ENCODE measurements at places on chromosomes 4 and X.

DNA sequence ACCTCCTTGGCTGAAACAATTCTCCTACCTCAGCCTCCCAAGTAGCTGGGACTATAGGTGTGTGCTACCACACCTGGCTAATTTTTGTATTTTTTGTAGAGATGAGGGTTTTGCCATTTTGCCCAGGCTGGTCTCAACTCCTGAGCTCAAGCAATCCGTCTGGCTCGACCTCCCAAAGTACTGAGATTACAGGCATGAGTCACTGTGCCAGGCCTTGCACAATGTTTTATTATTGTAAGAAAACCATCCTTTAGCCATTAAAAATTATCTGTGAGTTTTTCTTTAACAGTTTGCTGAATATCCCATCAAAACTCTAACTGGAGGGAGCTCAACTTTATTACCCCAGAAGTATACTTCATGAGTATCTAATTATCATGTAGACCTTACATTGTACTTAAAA is 900.3 kb downstream of the PCDH7 start:
- DNase-seq: no peak

GRCh38 chr4:54516556-54517215 is 141.1 kb upstream of the KIT start:
- no peak for DNase-seq

DNA sequence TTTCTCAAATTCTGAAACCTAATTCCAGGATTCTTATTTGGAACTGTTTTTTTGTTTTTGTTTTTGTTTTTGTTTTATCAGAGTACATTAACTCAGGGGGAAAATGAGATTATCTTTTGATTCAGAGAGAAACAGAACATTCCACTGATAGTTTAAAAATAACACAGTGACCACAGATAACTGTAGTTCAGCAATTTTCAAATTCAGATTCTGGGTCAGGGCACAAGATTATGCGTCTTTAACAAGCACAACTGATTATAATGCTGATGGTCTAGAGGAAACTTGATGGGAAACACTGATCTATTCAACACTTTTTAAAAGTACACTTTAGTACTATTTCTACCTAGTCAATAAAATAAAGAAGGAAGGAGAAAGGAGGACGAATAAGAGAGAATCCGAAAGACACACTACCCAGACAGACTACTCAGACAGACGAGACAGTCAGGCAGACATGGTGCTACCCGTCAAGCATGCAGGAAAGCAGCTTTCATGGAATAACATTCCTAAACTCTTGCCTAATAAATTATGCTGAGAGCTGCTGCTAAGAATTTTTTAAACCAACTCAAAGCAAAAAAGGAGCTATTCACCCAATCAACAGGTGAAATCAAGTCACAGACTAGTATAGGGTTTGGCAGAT is 59.0 kb downstream of the APBB2 start:
- DNase-seq: no peak

DNA sequence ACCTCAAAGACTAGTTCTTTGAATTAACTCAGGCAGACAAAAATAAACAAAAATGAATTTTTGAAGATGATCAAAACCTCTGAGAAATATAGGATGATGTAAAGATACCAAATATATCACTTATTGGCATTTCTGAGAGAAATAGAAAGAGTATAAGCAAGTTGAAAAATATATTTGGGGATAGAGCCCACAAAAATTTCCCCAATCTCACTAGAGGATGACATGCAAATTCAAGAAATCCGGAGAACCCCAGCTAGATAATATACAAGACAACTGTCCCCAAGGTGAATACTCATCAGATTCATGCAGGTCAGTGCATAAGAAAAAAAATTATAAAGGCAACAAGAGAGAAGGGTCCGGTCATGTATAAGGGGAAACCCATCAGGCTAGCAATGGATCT is 129.1 kb downstream of the CXXC4 start:
- no peak for DNase-seq

DNA sequence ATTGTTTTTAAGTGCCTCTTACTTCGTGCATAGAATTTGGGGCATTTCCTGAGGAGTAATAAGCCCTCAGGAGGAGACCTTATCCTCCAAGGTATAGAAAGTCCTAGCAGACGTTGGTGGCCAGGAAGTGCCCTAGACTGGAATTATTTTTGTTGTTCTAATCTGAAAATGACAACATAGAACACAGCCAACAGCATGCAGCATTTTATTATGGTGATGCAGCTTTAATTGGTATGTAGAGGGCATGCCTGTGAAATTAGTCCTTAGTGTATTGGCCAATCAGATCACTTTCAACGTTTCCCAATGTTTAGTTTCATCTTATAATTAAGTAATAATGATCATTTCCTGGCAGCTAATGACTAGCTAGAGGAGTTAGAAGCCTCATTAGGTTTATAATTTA is 199.2 kb downstream of the SHROOM3 start:
- DNase-seq: no peak

- DNase-seq: no peak
Observed at GRCh38 chr4:173528378-173529321, 1.4 kb downstream of the HAND2 start.

- no peak for DNase-seq
Observed at GRCh38 chr4:3849140-3849539, 83.0 kb downstream of the ADRA2C start.

- no peak for DNase-seq
Observed at GRCh38 chr4:54197926-54198325, 31.2 kb upstream of the PDGFRA start.

DNA sequence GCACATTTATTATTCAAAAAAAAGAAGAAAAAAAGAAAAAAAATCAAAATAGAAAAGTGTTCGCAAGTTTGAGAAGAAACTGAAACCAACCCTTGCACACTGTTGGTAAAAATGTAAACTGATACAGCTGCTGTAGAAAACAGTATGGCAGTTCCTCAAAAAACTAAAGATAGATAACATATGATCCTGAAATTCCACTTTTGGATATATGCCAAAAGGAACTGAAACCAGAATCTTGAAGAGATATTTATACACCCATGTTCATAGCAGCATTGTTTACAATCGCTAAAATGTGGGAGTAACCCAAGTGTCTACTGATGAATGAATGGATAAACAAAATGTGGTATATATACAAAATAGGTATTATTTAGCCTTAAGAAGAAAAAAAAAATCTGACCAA is 155.4 kb downstream of the TBCK start:
- no peak for DNase-seq

GRCh38 chr4:33283818-33284217 is 2563.6 kb downstream of the PCDH7 start:
- no peak for DNase-seq

DNA sequence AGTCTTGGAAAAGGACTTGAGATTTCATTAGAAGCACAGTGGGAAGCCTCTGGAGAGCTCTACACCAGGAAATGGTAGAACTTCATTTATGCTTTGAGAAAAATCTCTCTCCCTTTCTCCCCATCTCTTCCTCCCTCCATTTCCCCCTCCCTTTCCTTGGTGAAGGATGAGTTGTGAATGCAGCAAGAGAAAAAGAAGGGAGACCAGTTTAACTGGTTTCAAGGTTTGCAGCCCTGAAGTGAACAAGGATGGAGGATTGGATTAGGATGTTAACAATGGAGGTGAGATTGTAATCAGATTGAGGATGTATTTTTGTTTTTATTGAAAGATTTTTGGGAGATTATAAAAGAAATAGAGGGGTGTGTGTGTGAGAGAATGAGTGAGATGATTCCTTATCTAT is 99.5 kb downstream of the ANK2 start:
- no peak for DNase-seq

- DNase-seq: no peak
Observed at GRCh38 chrX:69361311-69361845, 142.7 kb upstream of the NALF2 start.

DNA sequence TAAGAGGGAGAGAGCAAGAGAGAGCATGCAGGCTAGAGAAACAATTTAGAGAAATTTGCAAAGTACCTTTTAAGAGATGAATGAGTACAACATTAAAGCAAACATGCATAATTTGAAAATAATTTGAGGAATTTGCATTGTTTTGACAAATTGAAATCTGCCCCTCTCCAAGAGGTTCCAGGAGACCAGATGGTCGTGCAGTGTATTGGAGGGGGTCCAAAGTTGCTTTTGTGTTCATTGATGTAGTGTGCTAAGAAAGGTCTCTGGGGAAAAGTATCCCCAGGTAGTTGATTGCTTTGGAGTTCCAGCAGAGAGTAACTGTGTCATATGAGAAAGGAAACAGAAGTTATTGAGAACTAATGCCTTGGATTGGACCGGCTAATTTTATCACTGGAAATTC is 635.0 kb upstream of the TENM3 start:
- DNase-seq: no peak

Measured in tibial nerve (tissue), 4 donors.